Subcutaneous preadipocyte (primary cell): ENCODE measurements at places on chromosomes 6 and 20. TPM values are rescaled to one million over a fixed set of nuclear protein-coding genes. Genes with fewer than 3 reads are reported as not detected.

FAM50B gene
- 3.9 and 6.6 TPM in 2 replicates for total RNA-seq

COL11A2 gene
- under 0.01 and 0.20 TPM in 2 replicates for total RNA-seq

CTAGE9 gene
- not detected in 2 replicates for total RNA-seq

GNMT gene
- total RNA-seq = not detected in 2 replicates

BPI gene
- not detected in 2 replicates for total RNA-seq

ZC3H12D gene
- under 0.01 and 0.37 TPM in 2 replicates for total RNA-seq
